Esophagus squamous epithelium (tissue), 5 donors: ENCODE measurements at places on chromosomes 5 and 9.

DNA sequence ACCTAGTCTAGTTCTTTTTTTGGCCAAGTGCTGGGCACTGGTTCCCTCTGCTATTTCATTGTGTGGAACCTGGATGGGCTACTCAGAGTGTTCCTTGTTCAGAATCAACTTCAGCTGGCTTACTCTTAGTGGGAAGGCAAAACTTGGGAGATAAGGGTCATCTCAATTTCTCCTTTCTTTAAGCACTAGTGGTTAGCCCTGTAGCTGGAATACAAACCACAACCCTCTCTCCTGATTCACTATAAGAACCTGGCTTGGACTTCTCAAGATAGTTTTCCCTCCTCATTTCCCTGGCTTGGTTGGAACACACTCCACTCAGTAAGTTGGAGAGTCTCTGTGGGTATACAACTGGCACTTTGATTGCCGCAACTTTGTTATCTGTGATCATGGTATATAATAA is 35.1 kb downstream of the GRIA1 start:
- no peak for DNase-seq

- no peak for DNase-seq
Measured at GRCh38 chr5:67003685-67003934, 193.0 kb downstream of the CD180 start.

DNA sequence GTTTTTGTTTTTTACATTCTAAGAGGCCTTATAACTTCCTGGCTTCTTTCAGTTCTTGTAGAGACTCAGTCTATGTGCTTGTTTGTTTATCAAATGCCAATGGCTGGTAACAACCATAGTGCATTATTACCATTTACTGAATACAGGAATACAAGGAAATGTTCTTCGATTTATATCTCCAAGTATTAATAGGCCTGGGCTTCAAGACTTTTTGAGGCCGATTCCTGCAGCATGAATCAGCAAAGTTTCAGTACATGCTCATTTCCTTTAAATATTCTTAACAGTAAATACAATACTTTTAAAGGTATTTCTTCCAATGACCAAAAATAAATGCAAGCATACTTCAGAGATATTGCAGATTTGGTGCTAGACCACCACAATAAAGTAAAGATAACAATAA is 535.3 kb downstream of the EFNA5 start:
- DNase-seq: no peak

- DNase-seq: no peak
Measured at GRCh38 chr5:140075371-140075770, 32.3 kb upstream of the NRG2 start.

GRCh38 chr9:87140142-87140541 is 192.8 kb upstream of the GAS1 start:
- no peak for DNase-seq

- no peak for DNase-seq
Measured at GRCh38 chr5:145350513-145350912, 484.6 kb downstream of the PRELID2 start.

GRCh38 chr9:69940674-69941073 is 103.0 kb upstream of the MAMDC2 start:
- no peak for DNase-seq

- DNase-seq: no peak
Measured at GRCh38 chr5:151024440-151025249, 4.3 kb downstream of the GPX3 start.

GRCh38 chr5:103060424-103060954 is 59.4 kb downstream of the GIN1 start:
- no peak for DNase-seq

DNA sequence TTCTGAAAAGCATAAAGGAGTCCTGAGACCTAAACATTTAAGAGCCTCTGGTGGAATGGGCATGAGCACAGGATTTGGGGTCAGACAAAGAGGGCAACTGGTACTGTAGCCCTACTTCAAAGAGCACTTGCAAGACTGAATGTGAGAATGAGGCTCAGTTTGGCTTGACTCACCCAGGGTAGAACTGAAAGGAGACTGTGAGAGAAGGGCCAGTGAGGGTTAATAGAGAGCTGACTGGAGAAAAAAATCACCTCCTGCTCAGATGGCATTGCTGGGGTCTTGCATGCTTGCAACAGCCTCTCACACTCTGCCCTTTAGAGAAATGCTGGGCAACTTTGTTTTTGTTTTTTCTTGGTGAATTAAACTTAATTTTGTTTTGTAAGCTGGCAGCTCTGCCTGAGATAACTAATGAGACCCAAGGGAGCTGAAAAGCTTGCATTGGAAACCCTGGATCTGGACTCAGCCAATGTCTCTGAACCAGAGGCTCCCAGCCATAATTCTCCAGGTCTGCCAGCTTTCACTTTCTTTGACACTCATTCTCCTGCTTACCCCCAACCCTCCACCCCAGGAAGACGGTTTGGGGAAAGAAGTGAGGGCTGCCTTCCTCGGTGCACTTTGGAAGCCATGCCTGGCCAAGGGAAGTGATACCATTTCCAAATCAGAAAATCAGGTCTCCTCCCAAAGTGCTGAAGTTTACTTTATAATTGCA is 161.1 kb upstream of the PANK3 start:
- no peak for DNase-seq

- DNase-seq: no peak
Measured at GRCh38 chr9:118401546-118401945, 697.3 kb downstream of the TLR4 start.

- no peak for DNase-seq
Measured at GRCh38 chr9:4594545-4594944, 67.5 kb upstream of the PLPP6 start.

DNA sequence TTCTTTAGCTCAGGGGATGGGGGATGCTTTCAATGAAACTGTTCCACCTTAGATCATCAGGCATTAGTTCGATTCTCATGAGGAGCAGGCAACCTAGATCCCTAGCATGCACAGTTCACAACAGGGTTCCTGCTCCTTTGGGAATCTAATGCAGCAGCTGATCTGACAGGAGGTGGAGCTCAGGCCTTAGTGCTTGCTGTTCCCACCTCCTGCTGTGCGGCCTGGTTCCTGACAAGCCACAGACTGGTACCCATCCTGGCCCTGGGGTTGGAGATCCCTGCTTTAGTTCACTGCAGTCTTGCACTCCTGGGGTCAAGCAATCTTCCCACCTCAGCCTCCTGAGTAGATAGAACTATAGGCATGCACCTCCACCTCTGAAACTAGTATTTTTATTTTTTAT is 1369.8 kb upstream of the NUDT12 start:
- no peak for DNase-seq

DNA sequence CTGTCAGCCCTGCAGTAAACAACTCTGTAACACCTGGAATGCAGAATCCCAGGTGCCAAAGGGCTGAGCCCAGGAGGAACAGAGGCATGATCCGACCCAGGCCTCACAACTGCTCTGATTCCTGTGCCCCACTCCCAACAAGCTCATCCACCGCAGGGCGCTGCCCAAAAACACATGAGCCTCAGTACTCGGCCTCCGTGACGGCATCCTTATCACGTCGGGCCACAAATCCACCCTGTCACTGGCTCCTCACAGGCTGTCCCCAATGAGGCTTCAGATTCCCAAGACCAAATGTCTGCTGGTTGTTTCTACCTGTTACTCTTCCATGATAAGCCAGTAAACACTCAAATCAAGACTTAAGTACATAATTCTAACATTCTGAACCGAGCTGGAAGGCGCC is 15.2 kb downstream of the QSOX2 start:
- DNase-seq: no peak

DNA sequence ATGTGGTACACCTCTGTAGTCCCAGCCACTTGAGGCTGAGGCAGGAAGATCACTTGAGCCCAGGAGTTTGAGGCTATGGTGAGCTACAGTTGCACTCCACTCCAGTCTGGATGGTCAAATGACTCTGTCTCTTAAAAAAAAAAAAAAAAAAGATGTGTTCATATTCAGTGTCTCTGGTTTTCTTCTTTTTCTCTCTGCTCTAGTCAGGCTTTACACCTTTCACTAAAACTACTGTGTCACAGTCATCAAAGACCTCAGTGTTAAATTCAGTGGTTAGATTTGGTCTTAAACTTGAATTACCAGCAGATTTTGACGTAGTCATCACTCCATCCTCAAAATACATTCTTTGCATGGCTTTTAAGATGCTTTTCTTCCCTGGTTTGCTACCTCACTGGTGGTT is 28.8 kb downstream of the NAA35 start:
- DNase-seq: no peak

- DNase-seq: no peak
Measured at GRCh38 chr5:143072734-143073133, 302.6 kb downstream of the ARHGAP26 start.

DNA sequence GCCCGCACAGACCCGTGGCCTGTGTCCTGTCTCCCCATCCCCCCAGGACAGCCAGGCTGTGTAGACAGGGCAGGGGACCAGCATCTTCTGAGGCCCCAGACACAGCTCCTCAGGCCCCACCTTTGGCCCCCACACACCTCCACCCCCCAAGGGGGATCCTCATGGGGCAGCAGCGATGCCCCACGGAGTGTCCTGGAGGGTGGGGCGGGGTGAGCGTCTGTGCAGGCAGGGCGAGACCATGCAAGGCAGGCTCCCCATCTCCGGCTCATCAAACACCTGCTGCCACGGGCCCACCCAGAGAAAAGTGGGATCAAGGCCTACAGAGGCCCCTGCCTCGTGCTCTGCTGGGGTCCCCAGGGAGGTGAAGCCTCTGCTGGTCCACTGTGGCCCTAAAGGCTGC is 118.7 kb upstream of the FOXD4L5 start:
- no peak for DNase-seq

- no peak for DNase-seq
Measured at GRCh38 chr5:79811081-79811480, 121.4 kb downstream of the CMYA5 start.

- DNase-seq: no peak
Measured at GRCh38 chr9:74006935-74007334, 490.2 kb upstream of the RORB start.

GRCh38 chr5:136020001-136020382 is 8.8 kb upstream of the TGFBI start:
- DNase-seq: no peak

DNA sequence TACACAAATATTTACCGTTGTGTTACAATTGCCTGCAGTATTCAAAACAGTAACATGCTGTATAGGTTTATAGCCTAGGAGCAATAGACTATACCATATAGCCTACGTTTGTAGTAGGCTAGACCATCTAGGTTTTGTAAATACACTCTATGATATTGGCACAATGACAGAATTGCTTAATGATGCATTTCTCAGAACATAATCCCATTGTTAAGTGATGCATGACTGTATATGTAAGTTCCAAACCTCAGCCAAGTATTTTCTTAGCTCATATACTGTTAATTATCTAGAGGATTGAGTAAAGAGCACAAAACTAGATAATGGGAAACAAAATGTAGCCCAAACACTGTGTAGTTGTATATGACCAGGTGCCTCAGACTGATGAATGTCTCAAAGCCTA is 220.1 kb downstream of the ANXA1 start:
- no peak for DNase-seq

GRCh38 chr9:31112491-31112890 is 1272.0 kb upstream of the ACO1 start:
- DNase-seq: no peak

DNA sequence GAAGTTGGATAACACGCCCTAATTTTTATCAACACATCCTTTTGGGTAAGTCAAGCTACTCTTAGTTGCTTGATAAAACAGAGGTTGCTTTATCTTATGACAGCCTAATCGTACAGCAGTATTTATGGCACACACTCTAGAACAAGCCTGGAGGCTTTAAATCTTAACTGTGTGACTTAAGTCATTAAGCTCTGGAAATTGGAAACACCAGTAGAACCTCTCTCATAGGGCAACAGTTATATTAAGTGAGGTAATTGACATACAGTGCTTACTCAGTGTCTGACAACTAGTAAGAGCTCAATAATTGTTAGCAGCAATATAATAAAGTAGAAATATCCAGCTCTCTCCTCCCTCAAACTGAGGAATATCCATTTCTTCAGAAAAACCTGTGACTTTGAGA is 808.9 kb upstream of the WWC1 start:
- DNase-seq: no peak

DNA sequence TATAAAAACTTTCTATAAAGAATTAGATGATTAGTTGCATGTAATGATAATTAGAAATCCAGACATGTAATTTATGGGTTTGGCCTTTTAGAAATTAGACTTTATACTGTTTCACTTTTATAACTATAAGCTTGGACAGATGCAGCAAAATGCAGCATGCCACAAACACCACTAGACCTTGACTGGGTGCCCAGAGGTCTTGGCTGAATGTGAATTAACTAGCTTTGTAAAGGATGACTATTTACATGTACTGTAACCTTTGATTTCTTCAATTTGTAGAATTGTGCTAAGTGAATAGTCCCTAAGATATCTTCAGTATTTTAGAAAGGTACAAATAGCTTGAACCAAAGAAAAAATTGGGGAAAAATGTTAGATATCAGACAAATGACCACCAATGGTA is 2168.1 kb downstream of the MAT2B start:
- DNase-seq: no peak

GRCh38 chr9:134442486-134443173 is 116.4 kb downstream of the RXRA start:
- no peak for DNase-seq

GRCh38 chr9:135692410-135692809 is 6.9 kb downstream of the SOHLH1 start:
- no peak for DNase-seq

GRCh38 chr9:20226345-20226744 is 396.0 kb downstream of the MLLT3 start:
- no peak for DNase-seq

DNA sequence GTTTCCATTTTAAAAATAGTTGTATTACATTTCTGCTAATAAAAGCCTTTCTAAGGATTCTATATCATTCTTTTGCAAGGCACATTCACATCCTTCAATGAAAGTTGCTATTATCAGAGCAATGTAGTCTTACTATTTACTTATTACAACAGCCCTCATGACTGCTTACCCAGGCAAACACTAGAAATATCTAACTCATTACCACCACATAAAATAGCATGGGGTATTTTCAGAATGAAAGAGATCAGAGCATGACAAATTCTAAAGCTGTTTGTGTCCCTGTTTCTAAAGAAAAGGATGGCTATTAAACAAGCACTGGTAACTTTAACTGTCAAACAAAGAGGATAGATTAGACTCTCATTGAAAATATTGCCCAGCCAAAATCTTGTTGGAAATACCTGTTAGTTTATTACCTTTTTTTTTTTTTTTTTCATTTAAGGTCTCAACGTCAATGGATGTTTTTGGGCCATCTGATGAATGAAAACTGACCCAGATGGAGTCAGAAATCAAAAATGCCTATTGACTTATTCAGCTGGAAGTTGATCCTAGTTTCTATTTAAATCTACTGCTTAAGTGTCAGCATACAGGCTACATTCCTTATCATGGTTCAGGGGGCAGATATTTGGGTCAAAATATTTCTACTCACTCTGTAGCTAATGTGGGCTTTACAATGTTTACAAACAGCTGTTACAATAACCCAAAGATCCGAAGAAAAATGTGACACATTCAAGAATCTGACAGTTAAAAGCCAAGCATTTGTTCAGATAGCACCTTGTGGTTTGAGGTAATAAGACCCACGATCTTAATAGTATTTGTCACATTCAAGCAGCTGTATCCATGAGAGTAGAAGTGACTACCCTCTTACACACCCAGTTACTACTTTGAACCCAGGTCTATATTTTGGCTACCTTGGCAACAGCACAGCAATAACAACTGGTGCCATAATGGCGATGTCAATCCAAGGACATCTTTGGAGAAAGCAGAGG is 554.8 kb upstream of the MEF2C start:
- no peak for DNase-seq
